NCI-H146 (cell line): ENCODE measurements at places on chromosomes 6 and 20.
A peak's percentile ranks its signal among the peaks of the same experiment; 100 is the strongest.

DNA sequence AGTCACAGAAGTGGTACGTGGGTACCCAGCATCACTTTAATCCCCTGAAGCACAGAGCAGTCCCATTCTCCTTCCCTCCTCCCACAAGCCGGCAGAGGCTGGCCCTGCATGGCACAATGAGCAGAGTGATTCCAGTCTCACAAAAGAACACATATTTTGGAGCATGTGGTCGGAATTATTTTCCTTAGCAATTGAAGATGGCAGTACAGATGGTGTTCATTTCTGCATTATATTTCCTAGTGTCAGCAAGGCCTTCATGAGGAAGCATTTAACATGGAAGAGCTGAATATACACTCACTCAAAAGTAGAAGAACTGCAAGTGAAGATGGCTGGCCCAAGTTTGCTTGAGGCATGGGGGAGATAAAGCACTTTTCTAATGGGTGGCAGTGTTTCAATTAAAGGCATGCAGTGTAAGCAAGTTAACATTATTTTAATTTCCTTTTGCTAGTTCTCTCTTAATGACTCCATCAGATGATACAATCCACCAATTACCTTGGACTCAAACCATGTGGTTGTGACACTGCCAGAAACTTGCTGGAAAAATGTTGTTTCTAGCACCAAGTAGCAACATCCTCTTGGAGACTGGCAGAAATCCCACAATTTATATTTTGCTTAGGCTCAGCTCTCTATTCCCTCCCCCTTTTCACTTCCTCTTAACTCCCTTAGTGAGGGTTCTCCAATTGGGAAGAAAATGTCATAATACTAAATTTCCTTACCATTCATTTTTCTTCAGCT lies 74.4 kb downstream of the ARHGAP18 start:
- no peak for DNase-seq

DNA sequence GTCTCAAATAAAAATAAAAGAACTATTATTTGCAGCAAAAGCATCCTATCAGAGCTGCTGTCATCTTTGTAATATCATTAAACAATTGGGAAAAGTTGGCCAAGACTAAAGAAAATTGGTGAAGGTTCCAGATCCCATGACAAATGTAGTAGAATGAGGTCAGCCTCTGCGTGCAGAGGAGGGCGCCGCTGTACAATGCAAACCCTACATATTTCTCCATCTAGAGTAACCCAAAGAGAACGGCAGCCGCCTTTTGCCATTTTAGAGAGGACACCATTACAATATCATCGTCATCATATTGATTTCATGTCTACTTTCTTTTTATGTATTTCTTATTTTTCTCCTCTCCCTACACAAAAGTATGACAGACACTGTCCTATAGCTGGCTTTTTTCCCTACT lies 59.5 kb downstream of the ZMYND8 start:
- no peak for DNase-seq

DNA sequence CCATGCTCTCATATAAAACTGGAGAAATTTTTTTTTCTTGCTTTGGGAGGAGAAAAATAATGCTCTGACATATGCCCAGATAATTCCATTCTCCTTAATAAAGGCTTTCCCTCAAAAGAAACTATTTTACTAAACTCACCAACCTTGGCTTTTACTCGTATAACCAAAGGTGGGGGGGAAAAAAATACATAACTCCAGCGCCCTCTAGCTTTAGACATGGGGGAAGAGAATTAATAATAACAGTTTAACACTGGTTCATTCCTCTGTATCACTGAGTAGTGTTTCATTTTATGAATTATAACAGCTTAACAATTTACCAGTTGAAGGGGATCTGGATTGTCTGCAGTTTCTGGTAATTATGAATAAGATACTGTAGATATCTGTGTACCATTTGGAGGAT lies 1226.1 kb downstream of the GRIK2 start:
- DNase-seq = peak; percentile 7

- no peak for DNase-seq
These were observed 150.8 kb upstream of the PMEPA1 start for GRCh38 chr20:57860576-57860975.

GRCh38 chr6:134849920-134850447 lies 99.9 kb downstream of the ALDH8A1 start:
- peak; percentile 24 for DNase-seq

- DNase-seq = no peak
These were observed 487.4 kb downstream of the TENT5A start for GRCh38 chr6:81265106-81265505.

DNA sequence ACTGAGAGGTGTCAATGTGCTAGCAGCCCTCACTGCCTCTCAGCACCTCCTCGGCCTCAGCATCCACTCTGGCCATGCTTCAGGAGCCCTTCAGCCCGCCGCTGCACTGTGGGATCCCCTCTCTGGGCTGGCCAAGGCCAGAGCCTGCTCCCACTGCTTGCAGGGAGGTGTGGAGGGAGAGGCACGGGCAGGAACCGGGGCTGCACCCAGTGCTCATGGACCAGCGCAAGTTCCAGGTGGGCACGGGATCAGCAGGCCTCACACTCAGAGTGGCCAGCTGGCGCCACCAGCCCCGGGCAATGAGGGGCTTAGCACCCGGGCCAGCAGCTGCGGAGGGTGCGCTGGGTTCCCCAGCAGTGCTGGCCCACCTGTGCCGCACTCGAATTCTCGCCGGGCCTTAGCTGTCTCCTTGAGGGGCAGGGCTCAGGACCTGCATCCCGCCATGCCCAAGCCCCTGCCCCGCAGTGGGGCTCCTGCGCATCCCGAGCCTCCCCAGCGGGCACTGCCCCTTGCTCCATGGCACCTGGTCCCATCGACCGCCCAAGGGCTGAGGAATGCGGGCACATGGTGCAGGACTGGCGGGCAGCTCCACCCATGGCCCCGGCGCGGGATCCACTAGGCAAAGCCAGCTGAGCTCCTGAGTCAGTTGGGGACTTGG lies 80.4 kb upstream of the MANEA start:
- DNase-seq = no peak

DNA sequence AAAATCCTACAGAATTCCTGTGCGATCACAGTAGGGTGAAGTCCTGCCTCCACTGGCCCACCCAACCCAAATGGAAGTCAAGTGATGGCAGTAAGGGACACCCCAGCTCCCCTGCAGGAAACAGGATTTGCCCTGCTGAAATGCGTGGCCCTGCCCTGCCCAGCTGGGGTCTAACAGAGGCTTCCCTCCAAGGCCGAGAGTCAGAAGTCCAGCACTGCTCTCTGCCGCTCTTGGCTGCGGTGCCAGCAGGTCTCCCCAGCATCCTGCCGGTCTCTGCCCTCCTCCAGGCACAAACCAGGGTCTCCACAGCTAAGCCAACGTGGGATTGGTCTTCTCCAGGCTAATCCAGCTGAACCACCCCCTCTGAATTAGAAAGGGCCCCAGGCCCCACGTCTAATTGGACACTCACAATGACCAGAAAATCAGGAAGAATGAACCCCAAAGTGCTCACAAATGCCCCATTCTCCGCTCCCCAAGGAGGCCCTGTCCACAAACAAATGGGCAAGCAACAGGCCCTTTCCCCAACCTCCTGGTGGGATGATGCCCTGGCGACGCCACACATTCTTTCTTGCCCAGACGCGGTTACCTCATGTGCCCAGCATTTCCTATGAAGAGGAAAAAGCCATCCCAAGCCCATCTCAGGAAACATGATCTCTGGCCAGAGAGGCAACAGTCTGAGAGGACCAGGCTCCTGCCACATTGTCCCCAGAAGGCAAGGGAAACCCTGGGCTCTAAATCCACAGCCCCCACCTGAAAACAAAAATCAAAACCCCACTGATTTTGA lies 117.2 kb downstream of the BANF2 start:
- no peak for DNase-seq

DNA sequence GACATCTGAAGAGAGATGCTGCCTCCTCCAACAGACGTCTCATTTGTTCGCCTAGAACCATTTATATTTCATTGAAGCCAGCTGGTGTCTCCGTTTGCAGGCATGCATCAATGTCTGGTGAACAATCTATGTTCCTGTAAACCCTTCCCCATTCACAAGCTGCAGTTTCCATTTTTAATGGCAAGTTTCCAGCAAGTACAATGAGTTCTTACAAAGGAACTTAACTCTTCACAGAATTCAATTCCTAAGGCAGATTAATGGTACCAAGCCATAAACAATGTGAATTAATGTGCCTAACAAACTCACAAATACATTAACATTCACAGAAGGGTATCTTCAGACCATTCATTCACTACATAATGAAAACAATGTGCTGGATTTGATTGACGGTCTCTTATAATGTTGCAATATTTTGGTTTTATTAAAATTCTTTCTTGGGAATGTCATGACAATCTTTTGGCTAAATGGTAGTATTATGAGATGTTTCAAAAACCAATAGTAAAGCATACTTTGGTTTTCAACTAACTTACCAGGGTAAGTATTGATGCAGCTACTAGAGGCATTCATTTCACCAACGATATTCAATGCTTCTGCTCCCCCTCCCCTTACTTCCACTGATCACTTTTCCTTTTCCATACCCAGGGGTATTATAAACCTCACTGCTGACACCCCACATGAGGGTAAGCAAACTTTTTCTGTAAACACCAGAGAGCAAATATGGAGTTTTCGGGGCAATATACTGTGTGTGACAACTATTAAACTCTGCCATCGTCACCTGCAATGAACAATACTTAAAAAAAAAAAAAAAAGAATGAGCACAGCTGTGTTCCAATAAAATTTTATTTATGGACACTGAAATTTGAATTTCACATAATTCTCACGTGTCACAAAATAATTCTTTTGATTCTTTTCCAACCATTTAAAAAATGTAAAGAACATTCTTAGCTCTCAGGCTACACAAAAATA lies 4.2 kb downstream of the AKIRIN2 start:
- no peak for DNase-seq

DNA sequence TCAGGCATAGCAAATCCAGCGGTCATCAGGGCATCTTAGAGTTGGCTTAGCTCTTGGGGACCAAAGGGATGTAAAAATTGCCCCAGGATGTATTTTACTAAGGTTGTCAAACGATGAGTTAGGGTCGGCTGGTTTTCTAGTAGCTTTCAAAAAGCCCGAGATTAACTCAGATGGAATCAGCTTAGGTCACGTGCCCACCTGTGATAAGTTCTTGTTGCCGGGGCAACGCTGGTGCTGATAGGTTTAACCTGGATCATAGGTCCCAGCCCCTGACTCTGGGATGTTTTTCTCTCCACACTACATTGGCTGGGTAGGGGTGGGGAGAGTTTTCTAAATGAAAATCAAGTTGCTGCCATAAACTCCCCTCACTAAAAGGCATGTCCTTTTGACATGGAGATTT lies 257.3 kb upstream of the SULF2 start:
- DNase-seq = no peak

GRCh38 chr6:142698751-142699150 lies 246.2 kb downstream of the HIVEP2 start:
- no peak for DNase-seq
